ENCODE measurements at places on chromosomes 1 and 21. TPM values are rescaled to one million over a fixed set of nuclear protein-coding genes. Genes with fewer than 3 reads are reported as not detected.

FCRL2 gene
- total RNA-seq: not detected

DNA sequence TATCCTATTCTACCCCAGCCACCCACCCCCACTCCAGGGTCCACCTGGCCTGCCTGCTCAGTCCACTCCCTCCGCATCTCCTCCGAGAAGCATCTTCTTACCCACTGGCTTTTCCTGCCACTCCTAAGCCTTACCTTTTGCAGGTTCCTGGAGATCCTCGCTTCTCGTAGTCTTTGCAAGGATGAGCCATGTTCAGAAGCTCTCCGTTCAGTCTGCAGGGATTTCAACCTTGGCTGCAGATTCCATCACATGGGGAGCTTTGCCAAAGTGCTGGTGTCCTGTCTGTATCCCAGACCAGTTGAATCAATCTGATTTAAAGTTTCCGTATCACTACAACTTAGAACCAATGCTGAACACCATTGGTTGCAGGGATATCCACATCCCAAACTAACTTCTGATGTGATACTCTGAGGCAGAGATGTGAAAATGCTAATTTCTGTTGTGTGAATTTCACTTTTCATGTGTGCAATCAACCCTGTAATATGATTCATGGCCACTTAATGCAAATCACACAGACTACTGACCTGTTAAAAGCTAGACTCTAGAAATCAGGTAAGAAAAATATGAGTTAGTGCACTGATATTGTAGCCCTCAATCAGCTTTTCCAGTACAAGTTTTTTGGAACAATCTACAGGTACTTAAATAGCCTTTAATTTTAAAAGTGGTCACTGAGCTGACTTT is 61.9 kb downstream of the CAPN2 start:
- no peak for DNase-seq

DNA sequence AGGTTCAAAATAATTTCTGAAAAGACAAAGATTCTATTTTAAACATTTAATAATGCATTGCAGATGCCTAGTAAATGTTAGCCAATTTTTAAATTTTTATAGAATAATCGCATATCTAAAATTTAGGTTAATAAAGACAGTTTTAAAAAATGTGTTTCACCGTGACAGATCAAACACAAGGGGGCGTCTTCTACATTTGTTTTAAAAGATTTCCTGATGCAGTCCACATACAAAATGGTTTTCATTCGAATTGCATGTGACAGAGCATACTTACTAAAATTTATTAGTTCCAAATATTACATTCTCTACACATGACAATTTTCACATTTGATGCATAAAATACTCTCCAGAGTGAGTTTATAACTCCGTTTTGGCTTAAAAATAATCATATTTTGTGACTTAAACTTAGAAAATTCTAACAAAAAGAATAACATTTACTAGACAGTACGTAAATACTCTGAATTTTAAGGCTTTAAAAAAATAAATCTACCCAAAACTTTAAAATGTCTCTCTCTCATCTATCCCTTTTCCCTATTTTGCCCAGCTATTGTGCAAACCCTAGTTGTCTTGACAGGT is 75.5 kb downstream of the ADAMTS1 start:
- DNase-seq: peak; percentile 45

GRCh38 chr1:231460614-231461013 is 38.5 kb upstream of the EGLN1 start:
- DNase-seq: no peak

FMOD gene
- not detected for total RNA-seq

DNA sequence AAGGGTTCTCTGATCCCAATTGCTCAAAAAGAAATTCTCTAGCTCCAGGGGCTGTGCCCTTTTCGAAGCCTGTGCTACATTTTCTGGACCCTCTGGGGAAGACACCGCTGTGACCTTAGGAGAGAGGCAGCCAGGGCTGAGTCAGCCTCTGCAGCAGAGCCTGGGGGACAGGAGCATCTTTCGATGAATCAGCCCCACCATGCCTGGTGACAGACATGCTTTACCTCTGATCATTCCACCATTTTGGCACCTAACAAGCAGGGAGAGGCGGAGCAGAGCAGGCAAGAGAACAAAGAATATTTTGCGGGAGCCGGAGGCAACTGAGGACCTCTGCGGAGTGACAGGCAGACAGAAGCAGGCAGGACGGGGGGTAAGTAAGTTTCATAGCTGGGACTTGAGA is 84.9 kb downstream of the VWA5B1 start:
- DNase-seq: no peak

SRP9 gene
- total RNA-seq: 452 TPM

PRSS38 gene
- total RNA-seq: not detected

PRKAA2 gene
- not detected for total RNA-seq

GRCh38 chr1:246199086-246199645 is 307.9 kb downstream of the SMYD3 start:
- peak; percentile 38 for DNase-seq

- no peak for DNase-seq
Measured at GRCh38 chr1:1451696-1452364, 2.3 kb downstream of the ATAD3C start.

ERICH3 gene
- total RNA-seq: not detected

DNA sequence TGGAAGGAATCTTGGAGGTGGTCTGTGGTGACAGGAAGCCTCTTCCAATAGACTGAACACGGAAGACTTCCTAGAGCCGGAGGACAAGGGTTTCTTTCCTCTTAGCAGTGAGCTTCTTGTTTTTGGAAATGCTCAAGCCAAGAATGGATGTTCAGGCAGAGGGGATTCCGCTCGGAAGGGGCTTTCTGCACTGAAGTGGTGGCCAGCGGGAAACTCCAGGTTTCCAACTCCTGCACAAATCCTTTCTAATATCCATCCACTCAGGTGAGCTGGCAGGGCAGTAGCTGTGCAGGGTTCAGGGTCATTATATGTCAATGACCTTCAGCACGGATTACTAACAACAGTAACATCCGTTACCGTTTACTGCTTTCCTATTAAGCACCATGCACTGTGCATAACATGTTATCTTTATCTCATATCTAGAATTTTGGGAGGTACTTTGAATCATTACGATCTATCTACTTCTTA is 573 bp upstream of the CPT2 start:
- no peak for DNase-seq

DNA sequence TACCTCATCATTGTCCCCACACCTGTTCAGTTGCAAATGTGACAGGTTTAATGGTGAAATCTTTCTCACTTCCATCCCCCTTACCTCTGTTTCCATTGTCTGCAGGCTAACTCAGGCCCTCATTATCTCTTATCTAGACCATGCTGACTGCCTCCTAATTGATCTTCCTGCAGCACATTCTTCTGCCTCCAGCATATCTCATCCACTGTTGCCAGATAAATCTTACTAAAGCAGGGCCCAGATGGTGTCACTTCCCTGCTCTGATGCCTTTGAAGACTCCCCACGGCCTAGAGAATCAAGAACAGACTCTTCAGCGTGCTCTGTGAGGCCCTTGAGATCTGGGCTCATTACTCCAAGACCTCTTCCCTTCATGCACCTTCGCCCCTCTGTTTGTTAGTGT is 230.1 kb downstream of the DUSP10 start:
- no peak for DNase-seq

DNA sequence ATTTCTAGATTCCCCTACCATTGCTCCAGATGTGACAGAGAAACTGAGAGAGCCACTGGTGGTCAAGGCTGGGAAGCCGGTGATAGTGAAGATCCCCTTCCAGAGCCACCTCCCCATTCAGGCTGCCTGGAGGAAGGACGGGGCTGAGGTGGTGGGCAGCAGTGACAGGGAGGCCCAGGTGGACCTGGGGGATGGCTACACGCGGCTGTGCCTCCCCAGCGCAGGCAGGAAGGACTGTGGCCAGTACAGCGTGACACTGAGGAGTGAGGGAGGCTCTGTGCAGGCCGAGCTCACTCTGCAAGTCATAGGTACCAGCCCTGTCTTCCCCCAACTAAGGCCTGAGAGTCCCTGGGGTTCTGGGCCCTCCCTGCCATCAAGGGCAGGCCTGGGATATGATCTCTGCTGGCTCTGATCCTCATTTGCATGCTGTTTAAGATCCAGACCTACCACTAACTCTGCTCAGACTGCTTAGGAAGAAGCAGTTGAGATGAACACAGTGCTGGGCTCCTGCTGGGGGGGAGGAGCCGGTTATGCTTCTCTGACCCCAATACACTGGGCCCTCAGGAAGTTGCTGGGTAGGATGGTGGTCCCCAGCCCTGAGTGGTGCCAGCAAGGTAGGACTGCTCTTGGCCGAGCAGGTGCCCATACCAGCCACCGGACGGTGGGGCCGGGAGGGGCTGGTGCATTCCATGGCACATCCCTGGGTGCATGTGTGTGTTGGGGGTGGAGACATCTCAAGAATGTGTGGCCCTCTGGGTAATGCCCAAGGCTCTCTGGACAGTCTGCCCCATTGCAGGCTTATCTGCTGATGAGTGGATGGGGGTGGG is 25.1 kb downstream of the IGFN1 start:
- no peak for DNase-seq

GRCh38 chr1:51715369-51715768 is 98.5 kb downstream of the OSBPL9 start:
- DNase-seq: no peak

DNA sequence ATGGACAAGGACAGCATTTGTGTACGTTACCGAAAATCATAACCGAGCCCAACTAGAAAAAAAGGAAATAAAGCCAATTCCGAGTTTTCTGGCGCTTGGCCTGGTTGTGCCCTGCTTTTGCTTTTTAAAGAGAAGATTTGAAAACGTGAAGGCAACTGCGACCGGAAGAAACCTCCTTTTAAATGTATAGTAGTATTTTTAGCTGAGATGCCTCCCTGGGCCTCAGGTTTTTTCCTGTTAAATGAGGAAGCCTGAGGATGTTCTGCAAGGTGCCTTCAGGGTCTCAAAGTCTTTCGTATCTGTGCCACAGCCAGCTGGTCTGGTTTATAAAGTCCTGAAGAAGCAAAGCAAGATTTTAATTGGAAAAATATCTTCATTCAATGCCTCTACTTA is 371 bp upstream of the ODF2L start:
- DNase-seq: peak; percentile 50

DNA sequence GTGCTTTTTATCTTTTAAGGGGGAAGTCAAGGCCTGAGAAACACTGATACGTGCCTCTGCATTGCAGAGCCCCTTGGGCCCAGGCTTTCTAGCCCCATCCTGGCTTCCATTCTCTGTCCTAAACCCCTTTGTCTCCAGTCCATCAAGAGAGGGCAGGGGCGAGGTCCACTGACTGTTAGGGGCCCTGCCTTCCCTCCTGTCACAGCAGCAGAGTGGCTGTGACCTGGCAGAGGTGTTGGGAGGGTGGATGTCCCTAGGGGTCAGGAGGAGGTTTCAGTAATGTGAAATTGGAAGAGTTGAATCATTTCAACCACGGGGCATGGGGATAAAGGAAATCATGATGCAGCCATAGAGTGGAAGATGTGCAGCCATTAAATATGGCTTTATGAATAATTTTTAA is 24.0 kb downstream of the SOX13 start:
- no peak for DNase-seq

PTGS2 gene
- total RNA-seq: not detected

NPHS2 gene
- total RNA-seq: not detected

GRCh38 chr1:85371021-85371420 is 93.9 kb downstream of the DDAH1 start:
- DNase-seq: no peak

KCNJ9 gene
- total RNA-seq: not detected

- no peak for DNase-seq
Measured at GRCh38 chr1:10646347-10646861, 150.0 kb downstream of the CASZ1 start.

MGST3 gene
- total RNA-seq: 86.1 TPM

GRCh38 chr1:219265026-219265515 is 91.4 kb downstream of the LYPLAL1 start:
- DNase-seq: no peak

C8B gene
- total RNA-seq: not detected

- DNase-seq: no peak
Measured at GRCh38 chr1:204225841-204226735, 12.3 kb upstream of the GOLT1A start.

DMRTA2 gene
- not detected for total RNA-seq

- no peak for DNase-seq
Measured at GRCh38 chr1:145868232-145868631, 9.4 kb upstream of the PIAS3 start.

GRCh38 chr1:151325231-151325630 is 2.0 kb downstream of the PI4KB start:
- DNase-seq: no peak

- peak; percentile 12 for DNase-seq
Measured at GRCh38 chr1:19582318-19582717, 61.8 kb upstream of the NBL1 start.

ACTA1 gene
- not detected for total RNA-seq

DNA sequence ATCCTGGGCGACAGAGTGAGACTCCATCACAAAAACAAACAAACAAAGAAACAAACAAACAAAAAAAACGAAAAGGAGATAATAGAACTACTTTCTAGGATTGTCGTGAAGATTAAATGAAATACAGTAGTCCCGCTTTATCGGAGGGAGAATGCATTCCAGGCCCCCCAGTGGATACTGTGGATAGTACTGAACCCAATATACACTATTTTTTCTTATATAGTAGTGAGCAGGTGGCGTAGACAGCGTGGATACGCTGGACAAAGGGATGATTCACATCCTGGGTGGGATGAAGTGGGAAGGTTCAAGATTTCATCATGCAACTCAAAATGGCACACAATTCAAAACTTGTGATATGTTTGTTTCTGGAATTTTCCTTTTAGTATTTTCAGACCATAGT is 8.0 kb downstream of the SLC35F3 start:
- no peak for DNase-seq

GRCh38 chr1:23122023-23122748 is 46.5 kb downstream of the LUZP1 start:
- peak; percentile 30 for DNase-seq

SMCP gene
- total RNA-seq: not detected

GBP3 gene
- not detected for total RNA-seq

DCST1 gene
- total RNA-seq: not detected

DNA sequence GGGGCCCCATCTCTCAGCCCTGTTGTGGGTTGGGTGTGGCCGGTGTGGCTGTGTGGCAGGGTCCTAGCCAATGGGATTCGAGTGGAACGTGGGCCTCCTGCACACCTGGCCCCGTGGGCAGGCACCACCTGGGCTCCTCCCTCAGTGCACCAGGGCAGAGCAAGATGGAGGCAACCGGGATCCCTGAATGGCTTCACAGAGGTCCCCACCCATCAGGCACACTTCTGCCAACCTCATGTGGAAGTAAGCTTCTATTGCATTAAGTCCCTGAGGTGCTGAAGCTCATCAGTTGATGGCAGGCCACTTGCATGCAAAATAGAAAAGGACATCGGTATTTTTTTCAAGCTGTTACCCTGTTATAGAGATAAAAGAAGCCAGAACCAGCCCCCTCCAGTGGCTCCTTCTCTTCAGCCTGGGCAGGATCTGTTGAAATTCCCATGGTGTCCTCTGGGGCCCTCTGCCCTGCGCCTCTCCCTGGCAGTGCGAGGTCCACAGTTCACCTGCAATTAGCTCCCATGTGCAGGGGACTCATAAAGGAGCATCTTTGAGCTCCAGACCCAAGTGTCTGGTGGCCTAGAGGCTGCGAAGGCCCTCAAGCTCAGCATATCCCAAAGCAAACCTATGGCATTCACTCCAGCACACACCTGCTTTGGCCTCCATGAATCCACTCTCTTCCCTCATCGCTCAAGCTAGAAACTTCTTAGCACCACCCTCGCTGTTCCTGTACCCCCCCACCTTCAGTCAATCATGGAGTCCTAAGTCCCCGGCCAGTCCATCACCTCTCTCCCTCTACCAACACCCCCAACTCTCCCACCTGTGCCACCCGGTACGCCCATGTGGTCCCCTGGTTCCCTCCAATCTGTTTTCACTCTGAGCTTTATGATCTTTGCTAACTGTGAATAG is 2.1 kb upstream of the SLC45A1 start:
- no peak for DNase-seq

- no peak for DNase-seq
Measured at GRCh38 chr1:114075546-114076242, 78.0 kb downstream of the SYT6 start.

CD1D gene
- total RNA-seq: not detected

IPO9 gene
- 22.9 TPM for total RNA-seq

Data from G401 (cell line).